Mesothelial cell of epicardium (in vitro differentiated cells): ENCODE measurements at places on chromosomes 16 and 17.

DNA sequence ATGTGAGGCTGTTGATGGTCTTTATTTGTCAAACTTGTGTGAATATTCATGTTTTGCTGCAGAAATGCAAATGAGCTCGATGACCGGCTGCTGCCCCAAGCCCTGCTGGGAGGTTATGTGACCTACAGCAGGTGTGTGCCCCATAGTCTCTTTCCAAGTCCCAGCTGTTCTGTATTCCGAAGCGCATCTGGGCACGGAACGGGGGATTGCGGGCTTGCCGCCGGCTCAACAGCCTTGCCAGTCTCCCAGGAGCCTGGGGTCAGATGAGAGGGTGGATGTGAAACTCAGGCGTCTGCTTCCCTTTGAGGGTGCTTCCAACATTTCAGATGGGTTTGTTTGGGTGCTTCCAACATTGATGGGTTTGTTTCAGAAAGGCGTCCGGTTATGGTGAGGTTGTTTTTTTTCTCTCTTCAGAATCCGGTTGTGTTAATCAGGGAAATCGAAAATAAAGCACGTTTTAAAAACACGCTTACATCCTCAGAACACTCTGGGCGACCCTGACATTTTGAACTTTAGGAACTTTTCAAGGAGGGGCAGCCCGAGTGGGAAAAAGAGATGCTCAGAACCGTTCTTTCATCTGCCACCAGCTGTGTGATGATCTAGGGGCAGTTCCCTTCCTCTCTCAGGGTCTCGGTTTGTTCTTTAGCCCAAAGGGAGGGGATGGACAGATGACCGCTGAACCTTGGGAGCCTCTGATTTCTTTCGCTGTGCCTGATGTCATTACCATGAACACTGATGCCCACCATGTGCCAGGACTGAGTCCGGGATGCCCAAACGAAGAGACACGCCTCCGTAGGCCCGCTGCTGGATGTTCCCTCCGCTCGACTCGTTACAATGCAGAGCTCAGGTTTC lies 47.8 kb upstream of the AMZ2 start:
- no peak for DNase-seq

GRCh38 chr16:5412731-5413130 lies 315.1 kb upstream of the EEF2KMT start:
- DNase-seq, result no peak

GRCh38 chr16:56673921-56674320 lies 4.3 kb downstream of the MT1H start:
- no peak for DNase-seq

DNA sequence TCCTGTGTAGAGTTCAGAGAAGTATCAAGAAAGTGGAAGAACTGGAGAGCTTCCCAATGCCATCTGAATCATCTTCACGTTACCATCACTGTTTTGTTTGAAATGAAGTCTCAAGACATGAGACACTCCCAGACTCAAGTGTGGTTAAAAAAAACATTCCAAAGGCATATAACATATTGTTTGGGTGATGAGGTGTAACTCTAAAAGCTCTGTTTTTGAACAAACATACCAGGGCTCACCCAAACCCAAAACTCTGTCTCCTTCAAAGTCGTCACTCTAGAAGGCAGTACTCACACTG lies 6.3 kb upstream of the ZCCHC14 start:
- no peak for DNase-seq

- DNase-seq, result no peak
Measured at GRCh38 chr16:29694384-29695195, 15.6 kb downstream of the QPRT start.

DNA sequence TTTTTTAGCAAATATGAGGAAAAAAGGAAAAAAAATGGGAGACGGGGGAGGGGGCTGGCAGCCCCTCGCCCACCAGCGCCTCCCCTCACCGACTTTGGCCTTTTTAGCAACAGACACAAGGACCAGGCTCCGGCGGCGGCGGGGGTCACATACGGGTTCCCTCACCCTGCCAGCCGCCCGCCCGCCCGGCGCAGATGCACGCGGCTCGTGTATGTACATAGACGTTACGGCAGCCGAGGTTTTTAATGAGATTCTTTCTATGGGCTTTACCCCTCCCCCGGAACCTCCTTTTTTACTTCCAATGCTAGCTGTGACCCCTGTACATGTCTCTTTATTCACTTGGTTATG lies 1.2 kb upstream of the TMEM88 start:
- no peak for DNase-seq

DNA sequence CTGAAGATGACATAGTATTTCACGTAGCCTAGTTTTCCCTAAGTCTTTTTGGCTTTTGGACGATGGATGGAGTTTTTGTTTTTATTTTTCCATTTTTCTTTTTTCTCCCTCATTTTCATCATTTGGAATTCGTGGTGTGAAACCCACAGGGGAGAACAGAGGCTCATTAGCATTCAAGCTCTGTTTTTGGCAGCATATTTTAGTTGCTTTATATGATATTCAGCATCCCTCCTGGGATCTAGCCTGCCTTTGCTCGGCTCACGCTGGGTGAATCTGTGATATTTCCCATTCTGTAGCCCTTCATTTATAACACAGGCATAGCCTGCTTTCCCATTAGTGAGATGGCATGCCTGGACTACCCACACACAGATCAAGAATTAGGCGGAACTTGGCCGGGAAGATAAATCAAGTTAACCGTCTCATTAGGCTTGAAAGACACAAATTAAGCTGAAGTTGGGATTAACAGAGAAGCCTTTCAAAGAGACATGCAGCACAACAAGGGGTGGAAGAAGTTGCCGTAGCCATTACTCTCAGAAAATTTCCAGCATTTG lies 20.1 kb upstream of the CLEC19A start:
- DNase-seq, result no peak
